ENCODE measurements at places on chromosomes 7 and 10.

DNA sequence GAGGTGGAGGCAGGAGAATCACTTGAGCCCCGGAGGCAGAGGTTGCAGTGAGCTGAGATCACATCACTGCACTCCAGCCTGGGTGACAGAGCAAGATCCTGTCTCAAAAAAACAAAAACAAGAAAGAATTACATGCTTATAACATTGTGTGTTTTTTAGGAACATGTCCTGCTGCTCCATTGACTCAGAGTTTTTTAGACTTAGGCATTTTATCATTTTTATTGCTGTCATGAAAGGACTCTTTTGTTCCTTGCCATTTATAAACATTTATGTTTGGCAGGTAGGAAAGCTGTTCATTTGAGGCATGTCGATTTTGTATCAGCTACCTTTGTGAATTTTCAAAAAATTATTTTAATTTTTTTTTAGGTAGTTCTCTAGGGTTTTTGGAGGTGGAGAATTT lies 20.3 kb downstream of the COL26A1 start:
- DNase-seq: no peak

DNA sequence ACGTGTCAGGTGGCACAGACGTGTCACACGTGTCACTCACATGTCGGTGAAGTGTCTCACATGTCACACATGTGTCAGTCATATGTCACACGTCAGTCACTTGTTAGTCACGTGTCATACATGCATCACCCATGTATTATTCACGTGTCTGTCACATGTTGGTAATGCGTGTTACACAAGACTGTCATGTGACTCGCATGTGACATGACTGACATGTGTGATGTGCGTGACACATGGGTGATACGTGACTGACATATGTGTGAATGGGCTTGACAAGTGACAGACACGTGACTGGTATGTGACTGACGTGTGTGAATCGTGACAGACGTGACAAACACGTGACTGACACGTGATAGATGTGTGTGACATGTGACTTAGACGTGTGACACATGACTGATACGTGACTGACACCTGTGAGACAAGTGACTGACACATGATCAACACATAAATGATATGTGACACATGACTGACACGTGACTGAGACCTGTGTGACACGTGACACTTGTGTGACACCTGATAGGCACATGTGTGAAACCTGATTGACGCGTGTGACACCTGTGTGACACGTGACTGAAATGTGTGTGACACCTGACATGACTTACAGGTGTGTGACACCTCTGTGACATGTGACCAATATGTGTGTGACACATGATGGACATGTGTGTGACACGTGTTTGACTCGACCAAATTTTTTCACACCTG lies 56.1 kb downstream of the ZNF92 start:
- DNase-seq: no peak

DNA sequence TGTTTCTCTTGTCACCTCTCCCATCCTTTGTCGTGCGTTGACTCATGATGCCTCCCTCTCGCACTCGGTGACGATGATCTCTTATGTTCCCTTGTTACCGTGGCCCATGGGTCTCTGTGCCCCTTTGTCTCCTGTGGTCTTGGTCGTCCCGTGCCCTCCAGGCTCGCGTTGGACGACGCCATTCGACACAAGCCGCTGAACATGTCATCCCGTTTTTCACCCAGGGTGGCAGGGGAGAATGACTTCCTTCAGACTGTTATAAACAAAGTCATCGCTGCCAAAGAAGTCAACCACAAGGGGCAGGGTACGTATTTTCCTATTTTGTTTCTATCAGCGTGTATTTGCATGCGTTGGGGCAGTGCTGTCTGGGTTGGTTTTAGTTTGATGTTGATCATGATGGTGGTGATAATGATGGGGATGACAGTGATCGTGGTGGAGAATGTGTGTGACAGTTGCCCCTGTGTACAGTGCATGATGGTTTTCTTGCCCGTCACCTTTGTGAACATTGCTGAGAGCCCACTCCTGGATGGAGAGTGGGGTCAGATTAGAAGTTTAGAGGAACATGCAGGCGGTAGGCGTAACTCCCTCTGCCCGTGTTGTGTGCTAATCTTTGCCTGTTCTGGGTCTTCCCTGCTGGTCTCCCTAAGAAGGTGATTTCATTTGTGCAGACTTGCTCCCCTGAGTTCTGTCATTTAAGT lies 107.0 kb downstream of the DOCK1 start:
- no peak for DNase-seq

DNA sequence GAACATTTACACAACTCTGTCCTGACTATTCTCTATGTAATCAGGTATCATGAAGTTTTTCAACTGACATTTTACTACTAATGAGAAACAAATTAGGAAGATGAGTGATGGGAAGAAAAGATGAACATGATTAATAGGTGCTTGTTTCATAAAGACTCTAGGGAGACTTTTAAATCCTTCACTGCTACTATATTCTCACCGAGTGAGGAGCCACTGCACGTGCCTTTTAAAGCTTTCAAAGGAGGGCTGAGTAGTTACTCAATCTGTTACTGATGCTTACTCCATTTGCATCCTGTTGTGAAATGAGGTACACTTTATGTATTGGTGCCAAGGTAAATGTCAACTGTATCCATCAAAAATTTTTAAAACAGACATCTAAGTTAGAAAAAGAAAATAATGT lies 1.3 kb upstream of the COMMD3 start:
- no peak for DNase-seq

GRCh38 chr10:76051007-76051936 lies 619.8 kb downstream of the LRMDA start:
- DNase-seq: no peak

DNA sequence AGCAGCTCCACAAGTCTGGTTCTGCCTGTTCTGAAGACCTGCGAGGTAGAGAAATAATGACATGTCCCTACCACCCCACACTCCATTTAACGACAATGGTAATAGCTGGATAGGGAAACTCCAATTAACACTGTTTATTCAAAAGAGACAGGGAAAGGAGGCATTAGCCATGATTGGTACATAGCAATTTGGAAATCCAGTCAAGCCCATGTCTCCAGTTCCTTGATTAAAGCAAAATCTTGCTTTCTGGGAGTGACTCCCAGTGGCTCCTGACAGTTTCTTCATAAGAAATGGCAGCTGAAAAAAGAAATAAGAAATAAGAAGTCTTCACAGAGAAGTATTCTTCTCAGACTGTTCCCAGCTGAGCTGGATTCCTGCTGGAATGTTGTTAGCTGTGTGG lies 140.7 kb upstream of the LYZL2 start:
- no peak for DNase-seq

DNA sequence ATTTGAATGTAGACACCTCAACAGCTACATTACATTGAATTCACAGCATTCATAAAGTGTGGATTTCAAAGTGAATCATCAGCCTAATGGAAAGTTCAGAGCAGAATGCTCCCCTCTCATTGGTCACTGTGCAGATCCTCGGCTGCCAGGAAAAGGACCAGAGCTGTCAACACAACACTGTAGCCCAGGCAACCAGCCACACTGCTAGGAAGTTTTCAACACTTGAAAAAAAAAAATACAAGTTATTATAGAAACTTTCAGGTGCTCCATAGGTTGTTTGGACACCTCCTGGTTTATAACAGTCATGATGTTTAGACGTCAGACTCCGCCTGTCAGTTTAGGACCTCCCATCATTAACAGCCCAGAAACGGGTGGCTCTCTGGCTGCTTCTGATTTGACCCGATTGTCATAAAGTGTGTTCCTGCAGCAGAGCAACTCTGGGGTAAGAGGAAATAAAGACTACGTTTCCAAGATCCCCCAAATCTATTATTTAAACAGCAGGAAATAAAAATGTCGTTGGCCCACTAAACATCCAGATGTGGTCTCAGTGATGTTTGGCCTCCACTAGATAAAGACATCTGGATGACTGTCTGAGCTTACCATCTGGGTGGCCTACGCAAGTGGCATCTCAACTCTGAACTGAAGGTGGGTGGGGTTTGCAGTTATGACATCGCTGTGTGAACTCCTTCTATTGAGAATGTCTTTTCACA lies 117.4 kb downstream of the CABCOCO1 start:
- peak; percentile 24 for DNase-seq

GRCh38 chr7:2812114-2812487 lies 32.0 kb downstream of the GNA12 start:
- no peak for DNase-seq

DNA sequence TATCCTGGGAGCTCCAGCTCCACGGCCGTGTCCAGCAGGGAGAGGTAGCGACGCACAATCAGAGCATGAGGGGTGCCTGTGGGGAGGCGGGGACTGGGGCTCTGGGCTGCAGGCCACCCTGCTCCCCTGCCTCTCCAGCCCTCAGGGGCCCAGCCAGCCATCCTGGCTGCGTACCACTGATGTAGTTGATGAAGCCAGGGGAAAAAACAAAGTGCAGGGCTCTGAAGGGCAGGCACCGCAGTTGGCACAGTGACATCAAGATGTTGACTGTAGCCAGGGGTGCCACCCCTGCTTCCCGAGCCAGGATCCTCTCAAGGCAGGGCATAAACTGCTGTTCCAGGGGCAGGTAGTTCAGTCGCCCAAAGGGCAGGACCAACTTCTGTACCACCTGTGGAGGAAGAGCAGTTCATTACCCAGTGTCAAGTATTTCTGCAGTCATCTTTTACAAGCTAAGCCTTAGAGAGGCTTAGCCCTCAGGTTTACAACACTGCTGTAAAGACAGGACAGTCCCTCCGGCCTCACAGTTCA lies 2.8 kb downstream of the FASTK start:
- no peak for DNase-seq

GRCh38 chr10:84310470-84310869 lies 17.9 kb upstream of the CCSER2 start:
- no peak for DNase-seq
